Stimulated activated naive CD4-positive, alpha-beta T cell (primary cell): ENCODE measurements at places on chromosomes 12 and 14.

GRCh38 chr14:50545618-50546017 lies 13.2 kb upstream of the MAP4K5 start:
- DNase-seq = no peak

DNA sequence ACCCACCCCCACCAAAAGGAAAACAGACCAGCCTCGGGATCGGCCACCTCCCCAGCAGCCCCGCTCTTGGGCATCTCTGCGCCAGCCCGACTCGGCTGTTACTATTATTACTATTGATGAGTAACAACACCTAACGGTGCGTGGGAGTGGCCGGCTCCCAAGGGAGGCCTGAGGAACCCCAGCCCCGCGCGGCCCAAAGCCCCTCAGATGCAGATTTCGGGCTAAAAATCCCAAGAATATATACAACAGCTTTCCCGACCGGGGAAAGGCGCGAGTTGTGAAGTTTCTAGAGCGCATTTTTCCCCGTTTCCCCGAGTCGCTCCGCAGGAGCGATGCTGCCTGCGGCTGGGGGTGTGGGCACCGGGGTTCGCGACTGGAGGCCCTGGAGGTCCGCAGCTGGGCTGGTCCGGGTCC lies 565 bp downstream of the NT5DC3 start:
- DNase-seq = no peak

DNA sequence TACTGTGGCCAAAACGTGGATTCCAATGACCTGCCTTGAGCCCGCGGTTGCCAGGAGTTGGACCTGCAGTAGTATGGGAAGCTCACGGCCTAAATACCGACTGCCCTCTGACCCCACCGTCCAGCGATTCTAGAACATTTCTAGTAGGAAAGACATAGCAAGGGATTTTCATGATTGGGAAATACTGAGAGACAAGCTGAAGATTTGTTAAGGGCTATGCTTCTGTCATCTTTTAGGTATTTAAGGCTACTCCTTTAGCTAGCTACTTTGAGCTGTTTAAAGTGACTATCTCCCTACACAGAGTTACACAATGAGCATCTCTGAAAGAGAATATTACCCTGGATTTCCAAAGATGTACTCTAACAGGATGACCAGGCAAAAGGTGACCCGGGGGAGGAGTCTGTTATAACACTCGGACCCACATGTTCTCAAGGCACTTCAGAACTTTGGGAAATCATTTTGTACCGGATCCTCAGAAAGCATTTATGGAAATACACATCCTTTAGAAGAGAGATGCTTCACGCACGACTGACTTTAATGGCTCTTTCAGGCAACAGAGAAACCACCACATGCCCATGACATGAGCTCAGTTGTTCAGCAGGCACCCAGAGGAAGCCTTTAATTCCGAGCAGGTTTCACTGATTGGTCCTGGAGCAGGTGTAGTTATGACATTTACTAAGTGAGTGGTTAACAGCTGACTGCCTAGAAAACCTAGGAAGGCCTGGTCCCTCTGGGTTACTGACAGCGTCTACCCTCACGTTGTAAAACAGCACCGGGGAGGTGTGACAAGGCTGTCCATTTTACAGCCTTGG lies 4.2 kb downstream of the BAG5 start:
- no peak for DNase-seq

- no peak for DNase-seq
These were observed 121.2 kb downstream of the GPR135 start for GRCh38 chr14:59344016-59344415.

DNA sequence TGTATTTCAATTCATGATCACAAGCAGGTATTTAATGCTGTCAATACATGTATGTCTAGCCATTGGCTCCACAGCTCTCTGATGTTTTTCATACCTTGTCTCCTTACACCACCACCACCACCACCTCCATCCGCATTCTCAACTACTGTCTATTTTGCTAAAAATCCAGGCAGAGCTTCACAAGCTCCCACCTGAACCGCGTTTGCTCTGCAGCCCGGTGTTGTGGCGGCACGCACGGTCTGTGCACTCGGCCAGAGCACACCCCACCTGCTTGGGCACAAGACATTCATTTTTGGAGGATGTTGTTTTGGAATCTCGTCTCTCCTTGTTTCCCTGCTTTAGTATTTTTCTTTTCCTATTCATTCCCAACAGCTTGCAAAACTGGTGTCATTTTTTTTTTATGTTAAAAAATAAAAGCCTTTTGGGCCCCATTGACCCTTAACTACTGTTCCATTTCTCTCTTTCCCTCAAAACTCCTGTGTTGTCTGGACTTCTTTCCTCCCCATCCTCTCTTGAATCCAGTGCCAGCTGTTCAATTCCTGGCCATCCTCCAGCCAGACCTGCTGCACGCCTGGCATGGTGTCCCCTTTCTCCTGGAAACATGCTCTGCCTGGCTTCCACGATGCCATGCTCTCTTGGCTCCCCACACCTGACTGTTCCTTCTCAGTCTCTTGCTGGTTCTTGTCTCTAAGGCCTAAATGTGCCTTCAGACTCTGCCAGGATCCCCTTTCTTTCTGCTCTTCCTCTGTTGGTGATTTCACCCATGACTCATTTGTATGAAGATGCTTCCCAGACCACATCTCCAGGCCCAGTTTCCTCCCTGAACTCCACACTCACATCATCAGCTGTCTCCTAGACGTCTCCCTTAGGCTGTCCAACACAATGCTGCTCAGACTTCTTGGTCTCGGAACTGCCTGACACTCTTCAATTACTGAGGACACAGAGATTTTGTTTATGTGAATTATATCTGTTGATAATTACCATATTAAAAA lies 37.9 kb downstream of the PIWIL1 start:
- DNase-seq = no peak

DNA sequence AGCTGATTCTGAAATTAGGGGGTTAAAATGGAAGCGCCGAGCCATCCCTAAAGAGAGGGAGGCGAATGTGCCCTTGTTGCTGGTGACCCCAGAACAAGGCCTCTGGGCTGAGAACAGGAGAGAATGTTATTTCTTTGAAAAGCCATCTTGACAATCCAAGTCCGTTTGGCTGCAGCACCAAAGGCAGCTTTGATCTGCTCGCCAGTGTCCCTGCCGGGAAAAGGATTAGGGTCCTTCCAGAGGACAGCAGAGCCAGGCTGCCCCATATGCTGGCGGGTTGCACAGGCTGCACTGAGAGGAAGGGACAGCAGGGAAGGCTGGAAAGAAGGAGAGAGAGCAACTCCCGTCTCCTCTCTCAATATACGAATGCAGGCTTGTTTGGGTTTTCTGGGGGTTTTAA lies 141.7 kb downstream of the TMEM132C start:
- DNase-seq = no peak

GRCh38 chr14:75906680-75907280 lies 75.0 kb downstream of the TGFB3 start:
- peak; percentile 47 for DNase-seq

GRCh38 chr14:87494010-87494409 lies 499.0 kb downstream of the GALC start:
- no peak for DNase-seq

GRCh38 chr14:85057221-85057620 lies 472.7 kb upstream of the FLRT2 start:
- DNase-seq = no peak

DNA sequence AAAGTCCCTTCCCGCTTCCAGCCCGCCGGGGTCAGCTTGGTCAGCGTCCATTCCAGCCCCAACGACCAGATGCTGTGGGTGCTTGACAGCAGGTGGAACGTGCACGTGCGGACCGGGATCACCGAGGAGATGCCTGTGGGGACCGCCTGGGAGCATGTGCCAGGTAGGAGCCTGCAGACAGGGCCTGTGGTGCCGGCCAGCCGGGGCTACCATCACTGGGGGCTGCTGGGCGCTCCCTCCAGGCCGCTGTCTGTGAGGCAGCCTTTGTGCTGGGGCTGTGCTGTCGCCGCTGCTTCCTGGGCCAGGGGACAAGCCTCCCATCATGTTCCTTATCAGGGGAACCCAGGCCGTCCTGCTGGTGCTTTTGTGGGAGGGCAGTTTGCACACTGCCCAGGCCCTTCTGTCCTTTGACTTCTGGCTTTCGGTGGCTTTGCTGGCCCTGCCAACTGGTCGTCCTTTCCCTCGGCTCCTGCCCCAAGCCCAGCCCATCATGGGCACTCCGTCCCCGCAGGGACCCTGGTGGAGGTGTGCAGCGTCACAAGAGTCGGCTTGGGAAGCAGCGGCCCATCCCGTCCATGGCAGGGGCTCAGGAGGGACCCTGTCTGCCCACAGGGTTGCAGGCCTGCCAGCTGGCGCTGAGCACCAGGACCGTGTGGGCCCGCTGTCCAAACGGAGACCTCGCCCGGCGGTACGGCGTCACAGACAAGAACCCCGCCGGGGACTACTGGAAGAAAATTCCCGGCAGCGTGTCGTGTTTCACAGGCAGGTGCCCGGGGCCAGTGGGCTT lies 12.4 kb downstream of the ANKRD9 start:
- no peak for DNase-seq
